Activated naive CD8-positive, alpha-beta T cell treated with anti-CD3 and anti-CD28 coated beads, Interleukin-2, amount 50 U/mL, for 16 hours (primary cell): ENCODE measurements at places on chromosomes 13 and 19.

GRCh38 chr19:52734331-52734892 is 432 bp downstream of the ZNF611 start:
- DNase-seq, result no peak

DNA sequence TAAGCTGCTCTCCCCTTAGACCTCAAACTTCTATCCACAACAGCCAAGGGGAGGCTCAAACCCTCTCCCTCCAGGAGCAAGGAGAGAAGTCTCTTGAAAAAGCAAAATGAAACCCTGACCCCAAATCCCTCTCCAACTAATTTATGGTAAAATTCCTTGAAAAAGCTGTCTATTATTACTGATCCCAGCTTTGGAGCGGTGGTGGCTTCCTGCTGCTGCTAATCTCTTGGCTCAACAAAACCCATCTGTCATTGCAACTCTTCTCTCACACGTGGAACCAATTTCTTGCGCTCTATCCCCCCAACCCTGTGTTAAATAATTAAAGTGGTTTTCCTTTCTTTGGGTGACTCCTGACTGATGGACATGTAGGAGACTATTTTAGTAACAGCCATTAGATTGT is 64.1 kb upstream of the OXGR1 start:
- DNase-seq, result no peak

- no peak for DNase-seq
Measured at GRCh38 chr13:52599848-52600603, 42.2 kb upstream of the HNRNPA1L2 start.

GRCh38 chr19:12194827-12195731 is 32.2 kb downstream of the ZNF136 start:
- DNase-seq, result peak; percentile 64

DNA sequence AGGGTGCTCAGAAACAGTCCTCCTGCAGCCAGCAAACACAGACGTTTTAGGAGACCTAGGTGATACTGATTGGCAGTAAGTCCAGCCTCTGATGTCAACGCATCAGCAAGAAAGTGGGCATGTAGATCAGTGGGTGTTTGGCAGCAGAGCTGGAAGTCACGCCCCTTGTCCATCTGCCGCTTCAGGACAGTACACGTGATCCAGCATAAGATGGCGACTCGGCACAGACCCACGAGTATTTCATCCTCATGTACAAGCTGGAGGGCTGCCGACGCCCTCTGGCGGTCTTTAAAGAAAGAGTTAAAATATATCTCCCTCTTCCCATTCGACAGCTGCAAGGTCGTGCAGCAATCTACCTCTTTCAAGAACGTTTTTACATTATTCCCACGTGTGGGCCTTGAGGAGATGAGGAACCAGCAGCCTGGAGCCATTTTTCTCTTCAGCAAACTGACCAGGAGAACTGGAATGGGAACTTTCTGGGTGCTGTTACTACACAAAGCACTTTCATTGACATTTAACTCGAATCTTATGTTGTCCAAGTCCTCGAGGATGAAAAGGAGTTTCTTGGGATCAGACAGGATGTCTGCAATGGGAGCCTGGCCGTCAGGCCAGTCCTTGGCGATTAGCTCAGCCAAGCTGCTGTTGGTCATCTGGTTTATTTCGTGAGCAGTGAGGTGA is 22.3 kb downstream of the NLRP11 start:
- DNase-seq, result no peak

DNA sequence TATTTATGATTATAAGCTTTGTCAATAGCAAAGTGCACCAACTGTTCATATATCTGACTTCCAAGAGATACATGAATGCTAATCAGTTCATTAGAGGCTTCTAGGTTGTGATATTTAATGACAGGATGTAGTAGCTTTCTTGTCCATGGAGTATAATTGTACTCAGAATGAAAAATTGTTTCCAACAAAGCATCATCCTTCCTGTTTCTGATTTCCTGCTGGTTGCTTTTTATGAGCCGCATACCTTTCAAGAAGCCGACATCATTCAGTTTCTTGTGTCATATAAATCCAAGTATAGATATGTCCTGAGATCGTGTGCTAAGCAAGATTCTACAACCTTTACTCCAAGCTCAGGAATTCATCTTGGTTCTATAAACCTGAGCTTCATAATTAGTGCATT is 326.6 kb downstream of the DIAPH3 start:
- DNase-seq, result no peak

GRCh38 chr13:36857253-36857652 is 38.2 kb downstream of the RFXAP start:
- DNase-seq, result no peak

GRCh38 chr19:29530540-29531457 is 5.0 kb downstream of the VSTM2B start:
- no peak for DNase-seq

- DNase-seq, result no peak
Measured at GRCh38 chr19:23969630-23970029, 54.9 kb downstream of the ZNF726 start.

DNA sequence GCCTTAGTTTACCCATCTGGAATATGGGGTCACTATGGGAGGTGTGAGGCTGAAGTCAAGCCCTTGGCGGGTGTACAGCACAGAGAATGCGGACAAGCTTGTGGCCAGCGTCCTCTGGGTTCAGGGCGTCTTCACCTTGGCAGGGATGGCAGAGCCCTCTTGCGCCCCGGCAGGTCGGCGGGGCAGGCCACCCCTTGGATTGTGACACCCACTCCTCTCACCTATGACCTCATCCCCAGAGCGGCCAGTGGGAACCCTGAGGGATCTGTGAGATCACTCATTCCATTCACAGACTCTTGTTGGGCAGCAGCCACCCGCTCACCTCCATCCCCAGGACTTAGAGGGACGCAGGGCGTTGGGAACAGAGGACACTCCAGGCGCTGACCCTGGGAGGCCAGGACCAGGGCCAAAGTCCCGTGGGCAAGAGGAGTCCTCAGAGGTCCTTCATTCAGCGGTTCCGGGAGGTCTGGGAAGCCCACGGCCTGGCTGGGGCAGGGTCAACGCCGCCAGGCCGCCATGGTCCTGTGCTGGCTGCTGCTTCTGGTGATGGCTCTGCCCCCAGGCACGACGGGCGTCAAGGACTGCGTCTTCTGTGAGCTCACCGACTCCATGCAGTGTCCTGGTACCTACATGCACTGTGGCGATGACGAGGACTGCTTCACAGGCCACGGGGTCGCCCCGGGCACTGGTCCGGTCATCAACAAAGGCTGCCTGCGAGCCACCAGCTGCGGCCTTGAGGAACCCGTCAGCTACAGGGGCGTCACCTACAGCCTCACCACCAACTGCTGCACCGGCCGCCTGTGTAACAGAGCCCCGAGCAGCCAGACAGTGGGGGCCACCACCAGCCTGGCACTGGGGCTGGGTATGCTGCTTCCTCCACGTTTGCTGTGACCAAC is at the start of gene SPACA4:
TSS of gene SPACA4 (plus strand) at position 280 of the 896 bp plus-strand sequence. CDS start at position 517, 237 bp downstream.
- DNase-seq, result no peak

GRCh38 chr13:33236021-33236420 is 49.5 kb downstream of the STARD13 start:
- DNase-seq, result no peak

DNA sequence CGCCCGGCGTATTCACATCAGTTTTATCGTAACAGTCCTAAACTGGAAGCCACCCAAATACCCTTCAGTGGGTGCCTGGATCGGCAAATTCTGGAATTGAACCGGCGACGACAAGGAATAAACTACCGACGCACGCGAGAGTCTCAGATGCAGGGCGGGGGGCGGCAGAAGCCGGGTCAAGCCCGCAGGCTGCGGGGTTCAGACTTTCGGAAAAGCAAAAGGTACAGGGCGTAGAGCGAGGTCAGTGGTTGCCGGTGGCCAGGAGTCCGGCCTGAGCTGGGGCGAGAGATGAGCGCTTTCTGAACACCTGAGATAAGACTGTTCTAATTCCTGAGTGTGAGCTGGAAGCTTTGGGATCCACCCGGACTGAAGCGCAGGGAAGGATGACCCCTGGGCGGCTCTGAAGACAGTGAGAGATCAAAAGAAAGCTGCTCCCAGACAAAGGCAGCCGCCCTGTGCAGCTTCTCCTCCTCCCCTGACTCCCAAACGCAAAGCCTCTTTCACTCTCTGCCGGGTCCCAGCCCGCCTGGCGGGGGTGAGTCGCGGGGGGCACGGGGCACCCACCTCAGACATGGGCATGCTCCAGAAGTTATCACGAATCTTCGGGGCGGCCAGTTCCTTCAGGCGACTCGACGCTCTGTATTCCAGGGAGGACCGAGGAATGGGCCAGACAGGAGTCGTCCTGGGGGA is 26.2 kb upstream of the MIER2 start:
- no peak for DNase-seq
